Thymus (tissue), 14 donors: ENCODE measurements at places on chromosomes 7 and 10.

DNA sequence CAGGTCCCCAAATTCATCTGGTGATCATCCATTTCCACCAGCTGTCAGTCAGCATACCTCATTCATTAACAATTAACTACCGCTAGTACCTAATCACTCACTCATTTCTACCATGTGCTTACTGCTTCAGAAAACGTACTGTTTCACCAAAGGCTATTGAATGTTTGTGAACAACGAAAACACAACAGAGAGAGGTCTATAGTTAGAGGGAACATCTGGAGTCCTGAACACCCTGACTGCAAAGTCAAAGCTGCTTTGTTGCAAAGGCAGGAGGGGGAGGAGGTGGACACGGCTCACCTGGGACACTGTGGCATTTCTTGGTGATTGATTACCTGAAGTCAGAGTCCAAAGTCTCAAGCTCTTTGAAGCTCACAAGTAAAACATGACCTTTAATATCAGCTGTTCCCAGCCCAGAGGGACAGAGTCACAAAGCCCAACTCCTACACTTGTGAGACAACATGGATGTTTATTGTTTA lies 342.3 kb upstream of the ADARB2 start:
- no peak for DNase-seq

DNA sequence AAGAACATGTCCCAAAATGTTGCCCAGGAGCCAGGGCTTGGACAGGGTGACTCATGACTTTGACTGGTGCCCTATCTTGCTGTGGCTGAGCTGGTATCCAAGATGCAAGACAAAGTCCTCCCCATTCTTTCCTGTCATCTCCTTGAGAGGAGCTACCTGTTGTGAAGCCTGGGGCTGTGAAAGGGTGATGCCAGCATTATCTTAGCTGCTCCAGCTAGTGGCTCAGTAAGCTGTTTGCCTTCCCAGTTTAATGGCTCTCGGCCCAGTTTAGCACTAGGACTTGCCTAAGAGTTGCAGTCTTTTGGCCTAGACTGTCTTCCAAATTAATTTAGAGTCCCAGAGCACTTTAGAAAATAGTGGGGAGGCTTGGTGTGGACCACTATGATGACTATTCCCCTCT lies 424.3 kb upstream of the NRG3 start:
- no peak for DNase-seq

- DNase-seq = no peak
Measured at GRCh38 chr7:31003721-31004120, 40.0 kb downstream of the GHRHR start.

GRCh38 chr7:92192326-92192725 lies 13.4 kb upstream of the LRRD1 start:
- no peak for DNase-seq

DNA sequence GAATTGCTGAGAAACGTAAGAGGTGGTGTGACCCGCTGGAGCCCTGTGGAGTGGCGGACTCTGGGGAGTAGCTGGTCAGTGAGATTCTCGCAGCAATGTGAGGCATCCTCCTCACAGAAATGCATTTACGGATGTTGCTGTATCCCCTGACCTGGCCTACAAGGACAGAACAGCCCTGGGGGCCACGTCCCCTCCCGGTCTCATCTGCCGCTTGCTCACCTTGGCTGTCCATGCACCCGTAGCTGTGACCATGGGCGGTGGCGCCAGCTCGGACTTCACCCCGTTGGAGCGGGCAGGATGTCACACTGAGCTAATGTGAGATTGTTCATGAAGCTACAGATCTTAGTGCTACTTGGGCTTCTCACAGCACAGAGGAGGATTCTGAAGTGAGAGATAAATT lies 193.8 kb downstream of the EBF3 start:
- no peak for DNase-seq

DNA sequence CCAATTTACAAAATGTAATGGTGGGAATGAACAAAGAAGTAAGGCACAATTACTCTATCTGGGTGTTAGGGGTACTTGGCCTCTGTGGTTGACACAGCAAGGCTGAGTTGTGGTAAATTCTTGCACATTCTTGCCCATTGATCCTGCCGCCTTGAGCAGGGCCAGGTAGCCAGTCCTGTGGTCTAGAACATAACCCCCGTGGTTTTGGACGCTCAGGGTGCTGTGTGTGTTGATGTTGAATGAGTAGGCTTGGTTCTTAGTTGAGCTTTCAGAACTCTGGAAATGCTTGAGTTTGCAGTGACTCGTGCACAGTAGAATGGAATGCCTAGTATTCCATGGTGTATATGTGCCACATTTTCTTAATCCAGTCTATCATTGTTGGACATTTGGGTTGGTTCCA lies 42.3 kb upstream of the CDHR3 start:
- DNase-seq = no peak

- no peak for DNase-seq
Measured at GRCh38 chr10:74174521-74174920, 23.5 kb downstream of the ADK start.

DNA sequence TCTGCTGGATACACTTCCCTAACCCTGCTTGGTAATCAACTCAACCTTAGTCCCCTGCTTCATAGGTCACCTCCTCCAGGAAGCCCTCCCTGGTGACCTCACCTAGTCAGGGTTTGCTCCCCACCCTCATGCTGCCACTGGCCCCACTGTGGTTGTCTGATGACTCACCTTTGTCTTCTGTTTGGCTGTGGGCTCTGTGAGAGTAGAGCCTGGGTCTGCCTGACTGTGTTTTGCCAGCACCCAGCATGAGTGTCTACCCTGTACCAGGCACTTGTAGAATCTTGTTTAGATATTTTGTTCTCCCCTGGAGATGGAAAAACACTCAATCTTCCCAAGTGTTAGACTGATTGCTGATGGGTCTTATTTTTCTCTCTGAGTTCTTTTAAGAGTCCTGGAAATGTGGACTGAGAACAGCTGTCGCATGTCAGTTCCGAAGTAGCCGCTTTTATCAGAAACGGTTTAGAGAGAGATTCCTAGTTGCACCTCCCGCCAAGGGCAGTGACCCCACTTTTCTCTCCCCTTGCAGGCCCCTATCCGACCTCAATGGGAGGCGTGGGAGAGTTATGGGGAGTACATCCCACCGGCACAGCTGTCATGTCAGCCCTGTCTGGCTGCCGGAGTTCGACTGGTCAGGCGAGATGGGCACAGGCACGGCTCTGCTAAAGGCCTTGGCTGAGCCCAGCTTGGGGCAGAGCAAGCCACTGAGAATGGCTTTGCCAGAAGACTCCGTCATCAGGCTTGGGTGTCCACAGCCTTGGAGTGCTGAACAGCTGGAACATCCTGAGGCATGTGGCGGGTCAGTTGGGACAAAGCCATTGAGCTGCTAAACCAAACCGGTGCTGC lies 134.3 kb downstream of the GRK5 start:
- no peak for DNase-seq

DNA sequence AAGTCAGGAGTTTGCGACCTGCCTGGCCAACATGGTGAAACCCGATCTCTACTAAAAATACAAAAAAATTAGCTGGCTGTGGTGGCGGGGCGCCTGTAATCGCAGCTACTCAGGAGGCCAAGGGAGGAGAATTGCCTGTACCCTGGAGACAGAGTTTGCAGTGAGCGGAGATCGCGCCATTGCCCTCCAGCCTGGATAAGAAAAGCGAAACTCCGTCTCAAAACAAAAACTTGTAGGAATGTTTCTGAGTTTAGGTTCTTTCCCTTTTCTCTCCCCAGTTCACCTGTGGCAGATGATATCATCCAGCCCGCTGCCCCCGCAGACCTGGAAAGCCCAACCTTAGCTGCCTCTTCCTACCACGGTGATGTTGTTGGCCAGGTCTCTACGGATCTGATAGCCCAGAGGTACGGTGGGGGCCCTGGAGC lies 138.8 kb upstream of the BTBD16 start:
- no peak for DNase-seq

GRCh38 chr10:59513558-59513957 lies 151.2 kb upstream of the FAM13C start:
- DNase-seq = no peak

DNA sequence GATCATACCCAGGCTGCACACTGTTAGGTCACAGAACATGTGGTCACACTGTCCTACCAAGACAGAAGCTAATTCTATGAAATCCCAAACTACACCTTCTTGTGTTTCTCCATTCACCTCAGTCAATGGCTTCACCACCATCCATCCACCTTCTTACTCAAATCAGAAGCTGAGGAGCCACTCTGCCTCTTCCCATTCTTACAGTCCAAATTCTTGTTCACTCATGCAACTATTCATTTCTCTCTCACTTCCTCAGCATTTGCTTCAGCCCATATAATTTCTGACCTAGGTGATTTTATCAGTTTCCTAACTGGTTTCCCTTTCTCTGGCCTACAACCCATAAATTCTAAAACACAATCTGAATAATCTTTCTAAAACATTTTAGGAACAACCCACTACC lies 229.2 kb downstream of the LRRN3 start:
- no peak for DNase-seq

- no peak for DNase-seq
Measured at GRCh38 chr7:102914585-102914984, 1.8 kb downstream of the LRRC17 start.

DNA sequence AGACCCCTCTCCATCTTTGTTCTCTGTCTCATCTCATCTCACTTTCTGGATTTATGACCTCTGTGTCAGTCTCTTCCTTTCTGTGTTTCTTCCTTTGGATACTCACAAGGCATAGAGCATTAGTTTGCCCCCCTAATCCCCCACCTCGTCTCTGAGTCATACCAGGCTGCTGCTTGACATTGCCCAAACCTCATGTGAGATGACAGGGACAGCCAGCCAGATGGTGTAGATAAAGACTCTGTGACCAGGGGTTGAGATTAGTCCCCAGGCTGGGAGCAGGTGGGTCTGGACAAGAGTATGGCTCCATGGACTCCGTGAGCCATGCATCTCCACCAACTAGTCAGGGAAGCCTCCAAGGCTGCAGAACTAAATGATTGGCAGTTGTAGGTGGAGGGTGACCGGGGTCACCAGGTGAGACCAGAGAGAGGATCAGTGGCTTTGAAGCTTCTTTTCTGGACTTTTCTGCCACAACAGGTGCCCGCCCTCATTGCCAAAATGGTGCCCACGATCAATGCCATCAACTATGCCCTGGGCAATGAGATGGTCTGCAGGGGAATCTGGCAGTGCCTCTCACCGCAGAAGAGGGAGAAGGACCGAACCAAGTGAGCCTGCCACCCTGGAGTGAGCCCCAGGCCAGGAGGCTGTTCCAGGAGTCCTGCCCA lies 13.3 kb downstream of the RGR start:
- no peak for DNase-seq

DNA sequence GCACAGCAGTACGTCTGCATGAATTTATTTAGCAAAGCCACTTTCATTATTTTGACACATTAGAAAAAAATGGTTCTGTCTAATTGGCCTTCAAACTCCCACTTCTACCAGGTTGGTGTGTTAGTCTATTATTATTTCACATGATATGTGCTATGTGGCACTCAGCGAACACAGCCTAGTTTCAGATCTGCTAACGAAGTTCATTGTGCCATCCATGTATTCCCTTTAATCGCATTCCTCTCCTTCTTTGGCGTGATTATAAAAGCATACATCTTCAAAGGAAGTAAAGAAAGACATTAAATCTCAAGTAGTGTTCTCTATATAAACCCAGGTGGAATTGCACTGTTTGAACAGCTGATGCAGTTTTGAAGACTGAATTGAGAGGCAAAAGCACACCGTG lies 96.4 kb upstream of the CACNA2D1 start:
- DNase-seq = no peak

- no peak for DNase-seq
Measured at GRCh38 chr7:69515495-69516212, 82.6 kb upstream of the AUTS2 start.

DNA sequence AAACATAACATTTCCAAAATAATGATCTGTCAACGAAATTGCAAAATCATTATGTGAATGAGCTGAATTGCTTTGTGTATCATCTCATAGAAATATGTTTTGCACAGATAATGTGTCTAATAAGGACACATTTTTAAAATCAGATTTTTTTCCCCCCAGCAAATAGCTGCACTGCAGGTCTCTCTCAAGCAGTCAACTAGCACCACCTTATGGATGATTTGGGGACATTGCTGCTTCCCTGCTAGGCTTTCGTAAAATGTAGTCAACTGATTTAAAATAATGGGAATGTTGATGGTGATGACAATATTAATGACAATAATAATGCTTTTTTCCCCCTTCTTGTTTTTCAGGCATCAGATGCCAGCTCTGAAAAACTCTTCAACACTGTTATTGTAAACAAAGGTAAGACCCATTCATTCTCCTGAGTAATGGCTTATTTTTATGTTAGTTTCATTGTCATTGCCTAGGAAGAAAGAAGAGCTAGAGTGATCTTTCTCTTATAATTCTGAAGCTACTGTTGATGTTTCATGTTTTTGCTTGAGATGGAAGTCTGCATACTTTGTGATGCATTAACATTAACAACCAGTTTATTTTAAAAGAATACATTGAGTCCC lies 433.6 kb upstream of the GALNT17 start:
- peak; percentile 80 for DNase-seq

GRCh38 chr7:19617901-19618300 lies 90.9 kb downstream of the POLR1F start:
- DNase-seq = no peak

- DNase-seq = no peak
Measured at GRCh38 chr7:21986096-21986495, 40.4 kb upstream of the CDCA7L start.

GRCh38 chr7:89232-90019 lies 102.9 kb upstream of the FAM20C start:
- no peak for DNase-seq

DNA sequence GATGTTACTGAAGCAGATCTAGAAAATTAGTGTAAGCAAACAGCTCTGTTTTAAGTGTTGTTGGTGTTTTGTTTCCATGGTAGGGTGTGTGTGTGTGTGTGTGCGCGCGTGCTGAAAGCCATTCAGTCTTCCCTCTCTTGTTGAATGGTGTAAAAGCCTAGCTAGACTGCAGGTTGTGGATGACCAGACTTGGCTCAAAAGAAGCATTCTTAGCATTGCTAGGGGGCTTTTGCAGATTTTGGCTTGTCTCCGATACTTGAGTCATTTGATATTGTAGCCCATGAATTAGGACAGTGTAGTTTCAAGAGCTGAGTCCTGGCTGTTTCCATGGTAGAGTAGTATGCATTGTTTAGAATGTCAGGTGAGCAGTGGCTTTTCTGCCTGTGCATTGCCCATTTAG lies 99.1 kb downstream of the SND1 start:
- DNase-seq = no peak

DNA sequence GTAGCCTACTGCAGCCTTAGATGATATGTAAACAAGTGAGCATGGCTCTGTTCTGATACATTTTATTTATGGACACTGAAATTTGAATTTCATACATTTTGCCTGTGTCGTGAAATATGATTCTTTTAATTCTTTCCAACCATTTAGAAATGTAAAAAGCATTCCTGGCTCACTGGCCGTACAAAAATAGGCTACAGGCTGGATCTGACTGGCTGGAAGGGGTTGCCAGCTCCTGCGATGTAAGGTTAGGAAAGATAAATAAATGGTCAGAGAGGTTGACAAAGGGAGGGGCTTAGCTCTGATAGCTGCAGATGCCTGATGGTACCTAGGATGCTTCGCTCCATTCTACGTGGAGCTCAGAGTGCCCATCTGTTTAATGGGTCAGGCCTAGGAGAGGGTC lies 3.4 kb downstream of the ADCYAP1R1 start:
- no peak for DNase-seq

DNA sequence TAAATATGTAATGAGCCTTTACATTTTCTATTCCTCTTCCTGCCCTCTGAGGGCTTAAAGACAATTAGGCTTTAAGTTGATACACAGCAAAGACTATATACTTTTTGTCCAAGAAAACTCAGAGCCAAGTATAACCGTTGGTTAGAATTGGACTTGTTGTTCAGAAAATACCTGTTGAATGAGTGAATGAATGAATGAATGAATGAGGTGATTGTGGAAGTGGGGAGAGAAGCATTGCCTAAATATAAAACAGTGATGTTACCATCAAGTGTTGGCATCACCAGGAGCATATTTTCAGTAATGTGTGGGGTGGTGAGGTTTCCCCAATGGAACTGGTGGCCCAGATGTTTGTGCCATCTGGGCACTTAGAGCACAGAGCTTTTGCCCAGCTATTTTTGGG lies 106.9 kb downstream of the AOAH start:
- no peak for DNase-seq
